ENCODE measurements at places on chromosomes 4 and X.

GRCh38 chrX:43141885-43142284, 363.9 kb upstream of the PPP1R2C start:
- no peak for DNase-seq

DNA sequence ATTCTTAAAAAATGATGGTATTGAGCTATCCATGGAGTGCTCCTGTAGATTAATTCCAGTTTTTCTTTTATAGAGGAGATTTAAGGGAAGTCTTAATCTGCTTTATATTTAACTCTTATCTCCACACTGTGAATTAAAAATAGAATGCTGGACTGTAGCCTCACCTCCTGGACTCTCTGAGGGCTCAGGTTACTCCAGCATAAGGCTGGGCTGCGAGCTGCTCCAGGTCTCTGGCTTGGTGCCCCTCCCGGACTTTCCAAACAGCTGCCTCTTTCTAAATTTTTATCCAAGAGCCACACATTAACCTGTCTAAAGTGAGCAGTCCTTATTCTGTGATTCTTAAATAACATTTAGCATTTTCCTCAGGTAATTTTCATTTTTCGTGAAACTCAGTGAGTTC, 218.7 kb upstream of the JADE1 start:
- DNase-seq = no peak

GRCh38 chr4:133581996-133582619, 433.0 kb downstream of the PCDH10 start:
- no peak for DNase-seq

DNA sequence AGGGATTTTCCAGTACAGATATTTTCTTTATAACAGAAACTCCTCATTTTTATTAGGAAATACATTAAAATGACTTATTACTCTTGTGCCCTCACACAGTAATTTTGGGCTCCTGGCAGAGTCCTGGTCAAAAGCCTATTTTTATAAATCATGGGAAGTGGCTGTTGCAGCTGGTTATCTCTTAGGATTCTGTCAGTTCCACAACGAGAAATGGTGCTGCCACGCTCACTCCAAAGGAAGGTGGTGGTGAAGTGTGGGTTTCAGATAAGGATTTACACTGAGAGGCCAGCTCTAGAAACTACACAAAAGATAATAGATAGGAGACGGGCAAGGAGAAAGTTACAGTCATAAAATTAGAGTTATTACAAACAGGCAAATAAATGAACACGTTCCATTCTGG, 159.2 kb upstream of the FAM241A start:
- no peak for DNase-seq

- no peak for DNase-seq
Observed at GRCh38 chrX:154529206-154529612, 13.2 kb upstream of the FAM3A start.

- no peak for DNase-seq
Observed at GRCh38 chrX:148495176-148495575, 5.2 kb upstream of the AFF2 start.

DNA sequence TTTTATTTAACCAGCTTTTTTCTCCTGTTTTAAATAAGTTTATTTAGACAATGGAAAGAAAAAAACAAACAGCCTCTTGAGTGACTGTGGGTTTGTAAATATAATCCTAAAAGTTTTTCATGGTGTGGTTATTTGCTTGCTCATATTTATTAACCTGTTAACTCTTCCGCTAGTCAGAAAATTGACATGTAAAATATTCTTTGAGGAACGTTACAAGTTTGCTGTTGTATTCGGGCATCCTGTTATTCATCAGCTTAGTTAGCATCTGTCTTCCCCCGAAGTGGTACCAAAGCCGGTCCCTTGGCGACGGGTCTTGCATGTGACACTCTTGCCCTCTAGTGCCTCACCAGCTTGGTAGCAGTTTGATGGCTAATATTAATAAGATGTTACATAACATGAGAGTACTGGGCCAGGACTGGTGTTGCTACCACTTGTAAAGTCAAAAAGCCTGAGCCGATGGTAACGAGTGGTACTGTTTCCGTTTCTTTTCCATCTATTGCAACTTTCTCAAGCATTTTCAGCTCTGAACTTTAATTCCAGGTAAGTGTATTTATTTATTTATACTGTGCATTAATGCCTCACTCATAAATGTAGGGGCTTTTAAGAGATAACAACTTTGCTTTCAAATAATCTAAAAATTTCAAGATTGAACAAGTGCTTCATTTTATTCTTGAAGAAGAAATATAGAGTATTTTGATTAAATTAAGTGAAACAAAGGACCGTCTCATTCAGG, at the start of gene NDST3:
TSS of gene NDST3 (plus strand) at position 434 of the 733 bp plus-strand sequence. CDS start 19,425 bp downstream, outside the sequence.
- peak; percentile 55 for DNase-seq

DNA sequence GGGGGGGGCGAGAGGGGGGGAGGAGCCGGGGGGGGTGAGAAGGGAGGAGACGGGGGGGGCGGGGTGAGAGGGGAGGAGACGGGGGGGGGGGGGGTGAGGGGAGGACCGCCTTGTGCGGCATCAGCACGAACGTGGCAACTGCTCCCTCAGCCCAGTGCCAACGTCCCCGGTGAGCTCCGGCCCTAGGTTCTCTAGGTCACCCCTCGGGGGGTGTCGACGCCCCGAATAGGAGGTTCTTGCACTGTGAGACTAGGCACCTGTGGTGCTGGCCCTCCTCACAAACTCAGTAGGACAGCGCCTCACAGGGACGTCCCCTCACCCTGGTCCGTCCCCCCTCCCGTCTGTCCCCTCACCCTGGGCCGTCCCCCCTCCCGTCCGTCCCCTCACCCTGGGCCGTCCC, 21.5 kb upstream of the GTPBP6 start:
- DNase-seq = no peak

GRCh38 chrX:153974726-153975286, 2.3 kb downstream of the TMEM187 start:
- DNase-seq = no peak

DNA sequence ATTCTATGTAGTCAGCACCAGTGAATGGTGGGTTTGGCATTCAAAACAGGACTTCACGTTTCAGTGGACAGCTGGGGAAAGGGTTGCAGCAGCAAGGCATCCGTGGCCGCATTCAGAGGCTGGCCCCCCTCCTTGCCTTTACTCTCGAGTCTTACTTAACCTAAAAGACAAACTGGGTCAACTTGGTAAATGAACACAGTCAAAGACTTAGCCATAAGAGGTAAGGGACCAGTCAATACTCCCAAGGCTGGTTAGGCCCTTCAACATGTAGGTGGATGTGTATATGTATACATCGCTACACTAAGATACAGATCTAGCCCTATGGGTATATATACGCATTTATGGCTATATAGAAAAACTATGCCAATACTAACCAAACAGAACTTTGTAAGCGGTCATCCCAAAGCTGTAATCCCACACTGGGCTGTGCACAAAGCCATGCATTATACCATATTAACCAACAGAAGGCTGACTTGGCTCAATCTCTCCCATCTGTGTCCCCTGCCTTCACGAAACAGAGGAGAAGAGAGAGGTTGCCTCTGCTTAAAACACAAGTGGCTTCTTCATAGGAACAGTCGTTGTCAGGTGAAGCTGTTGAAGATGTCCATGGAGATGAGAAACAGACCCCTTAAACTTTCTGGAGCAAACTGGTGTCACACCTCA, 61.9 kb downstream of the TSC22D3 start:
- no peak for DNase-seq

DNA sequence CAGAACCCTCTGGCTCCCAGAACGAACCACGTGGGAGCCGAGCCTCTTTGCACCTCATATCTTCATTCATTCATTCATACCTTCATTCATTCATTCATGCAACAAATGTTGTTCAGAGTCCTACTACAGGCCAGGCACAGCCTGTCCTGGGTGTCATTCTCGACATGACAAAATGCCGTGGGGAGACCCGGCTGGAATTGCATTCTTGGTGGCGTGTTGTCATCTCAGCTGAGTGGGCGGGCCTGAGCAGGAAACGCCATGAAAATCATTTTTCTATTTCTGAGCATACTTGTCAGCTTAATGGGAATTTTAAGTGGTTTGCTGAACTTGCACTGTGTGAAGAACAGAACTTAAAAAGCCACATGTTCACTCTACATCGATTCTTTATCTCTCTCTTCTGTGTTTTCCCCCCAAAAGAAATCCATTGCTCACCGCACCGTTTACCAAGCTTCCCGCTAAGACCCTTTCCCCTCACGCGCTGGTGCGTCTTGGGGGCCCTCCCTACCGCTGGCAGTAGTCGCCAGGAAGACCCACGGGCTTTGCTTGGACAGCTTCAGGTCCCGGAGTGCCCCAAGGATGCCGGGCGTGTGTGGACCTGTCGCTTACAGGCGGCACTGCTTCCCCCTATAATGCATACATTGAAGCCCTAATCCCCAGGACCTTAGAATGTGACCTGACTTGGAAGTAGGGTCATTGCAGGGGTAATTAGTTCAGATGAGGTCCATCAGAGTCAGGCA, 41.6 kb upstream of the HMX1 start:
- no peak for DNase-seq

- DNase-seq = no peak
Observed at GRCh38 chr4:103012551-103012950, 7.0 kb downstream of the SLC9B1 start.

GRCh38 chrX:13158911-13159310, 114.5 kb upstream of the FAM9C start:
- DNase-seq = no peak

DNA sequence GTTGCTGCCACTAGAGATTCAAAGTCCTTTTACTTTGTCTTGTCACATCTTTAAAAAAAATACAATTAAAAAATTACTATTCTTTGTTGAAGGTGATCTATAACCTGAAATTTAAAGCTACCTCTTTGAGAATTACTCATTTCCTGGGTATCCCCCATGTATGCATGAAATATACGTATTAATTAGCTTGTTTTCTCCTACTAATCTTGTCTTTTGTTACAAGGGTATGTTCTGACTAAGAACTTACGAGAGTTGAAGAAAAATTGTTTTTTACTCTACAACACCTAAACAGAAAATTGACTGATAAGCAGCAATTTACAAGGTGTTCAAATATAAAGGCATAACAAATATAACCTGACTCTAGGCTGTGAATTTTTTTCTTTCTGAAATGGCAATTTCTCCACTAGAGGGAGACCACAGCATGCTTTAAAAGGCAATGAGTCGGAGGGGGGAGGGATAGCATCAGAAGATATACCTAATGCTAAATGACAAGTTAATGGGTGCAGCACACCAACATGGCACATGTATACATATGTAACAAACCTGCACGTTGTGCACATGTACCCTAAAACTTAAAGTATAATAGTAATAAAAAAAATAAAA, 249.6 kb downstream of the OPHN1 start:
- no peak for DNase-seq

GRCh38 chr4:71746379-71746778, 37.5 kb downstream of the GC start:
- DNase-seq = no peak

GRCh38 chr4:169115897-169116254, 105.8 kb upstream of the CBR4 start:
- peak; percentile 97 for DNase-seq

DNA sequence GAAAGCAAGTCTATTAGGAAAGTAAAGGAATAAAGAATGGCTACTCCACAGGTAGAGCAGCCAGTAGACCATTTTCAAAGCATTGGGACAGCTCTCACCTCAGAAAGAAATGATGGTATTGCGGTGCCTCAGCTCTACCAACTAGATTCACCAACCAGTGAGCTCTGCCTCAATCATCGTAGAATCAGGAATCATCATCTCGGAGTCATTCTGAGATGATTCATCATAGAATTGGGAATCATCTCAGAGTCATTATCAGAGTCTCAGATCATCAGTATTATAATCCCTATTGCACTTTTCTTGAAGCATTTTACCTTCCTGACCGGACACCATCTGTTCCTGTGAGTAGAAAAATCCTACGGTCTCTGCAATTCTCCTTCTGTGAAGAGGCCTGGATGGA, 17.5 kb upstream of the SAT1 start:
- no peak for DNase-seq

GRCh38 chr4:173014113-173014558, 154.5 kb upstream of the GALNT7 start:
- peak; percentile 45 for DNase-seq

DNA sequence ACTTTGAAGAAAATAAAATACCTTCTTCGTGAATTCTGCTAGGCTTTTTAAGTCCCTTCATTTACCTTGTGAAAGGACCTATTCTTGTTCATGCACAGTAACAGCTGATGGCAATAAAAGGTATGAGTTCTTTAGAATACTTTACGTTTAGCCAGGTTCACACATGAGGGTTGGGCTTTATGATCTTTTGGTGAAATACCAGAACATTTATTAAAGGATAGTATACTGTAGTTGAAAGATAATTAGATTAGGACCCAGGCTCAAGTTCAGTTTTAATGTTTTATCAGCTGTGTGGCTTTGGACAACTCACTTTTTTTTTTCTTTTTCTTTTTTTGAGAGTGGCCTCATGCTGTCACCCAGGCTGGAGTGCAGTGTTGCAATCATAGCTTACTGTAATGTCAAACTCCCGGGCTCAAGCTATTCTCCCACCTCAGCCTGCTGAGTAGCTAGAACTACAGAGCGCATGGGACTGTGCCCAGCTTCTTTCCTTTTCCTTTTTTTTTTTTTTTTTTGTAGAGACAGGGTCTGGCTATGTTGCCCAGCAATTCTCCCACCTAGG, 28.2 kb upstream of the NEIL3 start:
- no peak for DNase-seq

- no peak for DNase-seq
Observed at GRCh38 chr4:122156819-122157218, 4.7 kb downstream of the BLTP1 start.

GRCh38 chrX:22788221-22788620, 211.5 kb upstream of the DDX53 start:
- no peak for DNase-seq

DNA sequence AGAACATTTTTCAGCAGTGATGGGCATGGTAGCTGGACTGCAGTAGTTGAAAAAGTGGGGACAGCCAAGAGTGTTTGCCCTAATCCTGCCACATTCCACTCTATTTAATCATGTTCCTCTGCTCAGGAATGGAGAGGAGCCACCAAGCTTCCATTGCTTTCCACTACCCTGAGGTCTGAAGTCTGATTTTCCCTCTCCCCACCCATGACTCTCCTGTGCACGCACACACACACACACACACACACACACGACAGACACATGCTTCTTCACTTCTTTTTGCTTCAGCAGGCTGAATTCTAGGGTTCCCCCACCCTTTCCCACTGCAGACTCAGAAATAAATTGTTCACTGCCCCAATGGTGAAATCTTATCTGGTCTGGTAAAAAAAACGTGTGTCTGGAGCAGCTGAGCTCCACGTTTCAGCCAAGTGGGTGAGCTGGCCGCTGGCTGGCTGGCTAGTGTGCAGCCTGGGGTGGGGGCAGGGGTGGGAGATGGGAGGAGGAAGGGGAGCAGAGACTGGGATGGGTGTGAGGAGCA, 142.7 kb upstream of the NALF2 start:
- no peak for DNase-seq
